ENCODE measurements at places on chromosomes 4 and X.

- DNase-seq: no peak
Measured at GRCh38 chr4:147195386-147195785, 249.7 kb upstream of the TTC29 start.

- no peak for DNase-seq
Measured at GRCh38 chrX:22818061-22818460, 181.7 kb upstream of the DDX53 start.

DNA sequence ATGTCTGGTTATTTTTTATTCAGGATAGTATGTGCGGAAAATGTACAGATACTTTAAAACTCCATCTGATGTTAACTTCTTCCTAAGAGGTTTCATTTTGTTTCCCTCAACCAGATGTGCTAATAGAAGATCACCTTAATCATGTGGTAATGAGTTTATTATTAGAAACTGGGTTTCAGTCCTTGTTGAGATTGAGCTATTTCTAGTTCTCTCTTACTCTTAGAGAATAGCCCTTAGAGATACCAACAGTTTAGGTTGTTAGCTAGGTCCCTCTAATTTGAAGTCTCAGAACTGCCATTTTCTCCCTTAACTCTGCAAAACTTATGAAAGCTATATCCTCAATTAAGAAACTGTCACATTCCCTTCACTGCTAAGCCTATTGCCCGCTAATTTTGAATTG lies 13.0 kb downstream of the FAM47A start:
- DNase-seq: no peak

- DNase-seq: no peak
Measured at GRCh38 chrX:7689791-7690412, 153.1 kb upstream of the VCX start.

- peak; percentile 50 for DNase-seq
Measured at GRCh38 chrX:144896323-144896722, 351.0 kb upstream of the SPANXN1 start.

DNA sequence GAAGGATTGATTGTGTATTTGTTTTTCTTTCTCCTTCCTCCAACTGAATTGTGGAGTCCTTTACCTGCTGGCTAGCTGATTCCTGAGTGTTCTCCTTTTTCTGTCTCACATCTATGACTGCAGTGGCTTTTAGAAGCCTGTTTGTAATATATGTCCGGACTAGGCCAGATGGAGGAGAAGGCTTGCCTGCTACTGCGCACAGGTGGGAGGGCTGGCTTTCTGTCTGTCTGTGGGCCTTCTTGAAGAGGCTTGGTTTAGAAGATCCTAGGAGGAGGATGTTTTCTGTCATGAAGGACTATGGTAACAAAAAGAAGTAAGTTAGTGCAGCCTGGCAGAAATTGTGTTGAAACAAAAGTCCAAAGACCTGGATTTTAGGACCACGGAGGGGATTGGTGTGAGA lies 8.5 kb downstream of the PPP1R3F start:
- DNase-seq: no peak

- no peak for DNase-seq
Measured at GRCh38 chr4:32499171-32499570, 1779.0 kb downstream of the PCDH7 start.

DNA sequence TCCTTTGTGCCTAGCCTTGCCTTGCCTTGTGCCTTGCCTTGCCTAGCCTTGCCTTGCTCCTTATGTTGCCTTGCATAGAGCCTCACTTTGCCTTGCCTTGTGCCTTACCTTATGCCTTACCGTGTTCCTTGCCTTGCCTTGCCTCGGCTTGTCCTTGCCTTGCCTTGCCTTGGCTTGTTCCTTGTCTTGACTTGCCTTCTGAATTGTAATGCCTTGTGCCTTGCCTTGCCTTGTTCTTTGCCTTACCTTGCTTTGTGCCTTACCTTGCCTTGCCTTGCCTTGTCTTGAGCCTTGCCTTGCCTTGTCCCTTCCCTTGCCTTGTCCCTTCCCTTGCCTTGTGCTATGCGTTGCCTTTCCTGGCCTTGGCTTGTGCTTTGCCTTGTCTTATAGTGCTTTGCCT lies 90.2 kb downstream of the TAB3 start:
- DNase-seq: no peak

- DNase-seq: peak; percentile 54
Measured at GRCh38 chr4:185730387-185730786, 81.6 kb downstream of the SORBS2 start.

DNA sequence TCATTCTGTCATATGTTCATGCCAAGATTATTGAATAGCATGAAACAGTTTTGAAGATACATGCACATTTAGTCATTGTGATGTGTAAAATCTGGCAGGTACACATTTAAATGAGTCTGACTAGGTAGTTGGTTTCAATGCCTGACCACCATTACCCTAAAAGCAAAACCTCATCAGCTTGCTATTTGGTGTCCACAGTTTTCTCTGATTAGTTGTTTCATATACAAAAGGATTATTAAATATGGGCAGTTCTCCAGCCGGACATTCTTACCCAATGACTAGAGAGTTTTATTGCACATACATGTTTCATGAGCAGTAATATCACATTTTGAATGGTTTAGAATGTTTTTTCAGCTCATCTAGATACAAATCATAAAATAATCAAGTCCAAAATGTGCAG lies 23.7 kb downstream of the DCHS2 start:
- no peak for DNase-seq

DNA sequence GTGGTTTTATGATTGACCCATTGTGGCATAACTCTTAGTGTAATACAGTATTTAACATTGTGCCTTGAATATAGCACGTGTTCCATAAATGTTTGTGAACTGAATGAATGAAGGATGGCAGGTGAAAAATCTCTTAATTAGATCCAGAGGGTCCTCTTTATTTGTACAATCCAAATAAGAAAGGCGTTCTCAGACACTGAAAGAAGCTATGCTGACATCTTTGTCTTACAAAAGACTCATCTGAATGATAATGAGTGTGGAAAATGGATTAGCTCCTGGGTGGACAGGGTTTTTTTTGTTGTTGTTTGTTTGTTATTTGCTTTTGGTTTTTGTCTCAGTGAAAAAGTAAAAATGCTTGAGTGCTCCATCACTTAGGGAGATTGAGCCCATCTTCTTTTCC lies 62.7 kb downstream of the NEUROG2 start:
- DNase-seq: no peak

GRCh38 chr4:13793020-13793710 lies 165.6 kb upstream of the BOD1L1 start:
- peak; percentile 19 for DNase-seq

GRCh38 chr4:110128472-110128919 lies 69.9 kb downstream of the ELOVL6 start:
- no peak for DNase-seq

DNA sequence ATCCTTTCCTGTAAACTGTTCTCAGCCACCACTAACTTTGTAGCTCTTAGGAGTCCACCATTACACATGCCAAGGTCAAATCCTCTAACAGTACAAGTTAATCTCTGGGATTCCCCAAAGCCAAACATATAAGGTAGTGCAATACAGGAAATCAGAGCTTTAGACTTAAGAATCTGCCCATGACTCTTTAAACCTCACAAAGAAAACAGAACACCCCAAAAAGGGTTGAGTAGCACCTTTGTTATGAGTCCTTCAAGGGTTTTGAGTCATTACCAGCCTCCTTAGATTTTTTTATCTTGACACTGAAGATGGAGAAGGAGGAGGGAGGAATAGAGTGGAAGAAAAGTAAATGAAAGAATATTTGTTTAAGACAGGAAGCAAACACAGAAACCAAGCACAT lies 243.9 kb upstream of the SPANXN1 start:
- DNase-seq: no peak

DNA sequence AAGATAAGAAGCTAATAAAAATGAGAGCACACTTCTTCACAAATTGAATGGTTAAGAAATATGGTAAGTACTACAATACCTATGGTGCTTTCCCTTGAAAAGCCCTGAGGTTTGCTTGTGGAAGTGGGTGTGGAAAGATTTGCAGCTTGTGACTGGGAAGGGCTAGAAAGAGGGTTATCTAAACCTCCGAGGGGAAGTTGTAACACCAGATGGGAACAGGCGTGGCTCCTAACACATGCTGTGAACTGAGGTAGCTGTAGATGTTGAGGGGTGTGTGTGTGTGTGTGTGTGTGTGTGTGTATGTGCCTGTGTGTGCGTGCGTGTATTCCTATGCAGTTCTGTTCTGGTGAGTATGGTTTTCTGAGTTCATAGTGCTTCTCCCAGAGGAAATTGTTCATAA lies 21.5 kb downstream of the FRMPD4 start:
- no peak for DNase-seq

- no peak for DNase-seq
Measured at GRCh38 chr4:113078066-113078465, 28.6 kb downstream of the ANK2 start.

GRCh38 chrX:30010471-30010870 lies 204.9 kb upstream of the MAGEB2 start:
- DNase-seq: no peak

GRCh38 chr4:73704314-73705055 lies 35.9 kb upstream of the CXCL8 start:
- peak; percentile 70 for DNase-seq

- DNase-seq: no peak
Measured at GRCh38 chr4:48139691-48140090, 5.6 kb upstream of the TXK start.

- DNase-seq: no peak
Measured at GRCh38 chr4:153075836-153076518, 128.3 kb upstream of the TRIM2 start.

DNA sequence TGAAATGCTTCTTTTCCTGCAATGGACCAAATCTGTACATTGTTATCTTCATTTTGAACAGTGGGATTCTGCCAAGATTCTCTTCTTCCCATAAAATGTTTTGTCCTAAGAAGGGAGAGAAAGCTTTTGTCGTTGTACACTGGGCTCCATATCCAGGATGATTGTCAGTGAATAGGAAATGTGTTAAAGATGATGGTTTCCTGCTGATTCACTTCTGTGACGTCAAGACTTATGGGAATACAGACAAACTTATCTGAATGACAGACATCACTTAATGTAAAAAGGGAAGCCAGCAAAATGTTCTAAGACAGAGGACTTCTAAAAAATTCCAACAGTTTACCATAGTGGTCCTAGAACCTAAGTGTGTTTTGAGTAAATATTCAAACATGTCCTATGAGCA lies 53.7 kb upstream of the HPF1 start:
- DNase-seq: no peak

DNA sequence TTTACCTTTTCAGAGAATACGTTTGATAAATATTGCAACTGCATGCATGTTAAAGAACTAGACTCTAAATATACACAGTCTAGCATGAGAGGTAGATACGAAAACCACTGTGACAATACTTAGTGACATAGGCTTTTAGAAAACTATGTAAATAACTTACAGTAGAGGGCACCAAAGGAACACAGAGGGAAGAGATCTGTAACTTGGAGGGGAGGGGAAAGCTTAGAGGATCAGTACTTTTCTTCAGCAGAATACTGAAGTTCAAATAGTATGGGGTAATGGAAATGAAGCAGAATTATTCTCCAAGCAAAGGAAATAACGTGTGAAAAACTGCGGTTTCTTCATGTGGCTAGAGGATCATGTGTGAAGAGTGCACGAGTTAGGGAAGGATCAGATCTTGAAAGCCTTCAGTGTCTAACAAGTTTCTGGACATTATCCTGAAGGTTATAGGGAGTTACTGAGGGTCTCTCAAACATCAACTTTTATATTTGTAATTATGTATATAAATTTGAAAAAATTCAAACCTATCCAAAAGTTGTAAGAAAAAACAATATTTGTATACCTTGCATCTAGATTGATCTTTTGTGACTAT lies 264.3 kb downstream of the NPFFR2 start:
- peak; percentile 93 for DNase-seq

DNA sequence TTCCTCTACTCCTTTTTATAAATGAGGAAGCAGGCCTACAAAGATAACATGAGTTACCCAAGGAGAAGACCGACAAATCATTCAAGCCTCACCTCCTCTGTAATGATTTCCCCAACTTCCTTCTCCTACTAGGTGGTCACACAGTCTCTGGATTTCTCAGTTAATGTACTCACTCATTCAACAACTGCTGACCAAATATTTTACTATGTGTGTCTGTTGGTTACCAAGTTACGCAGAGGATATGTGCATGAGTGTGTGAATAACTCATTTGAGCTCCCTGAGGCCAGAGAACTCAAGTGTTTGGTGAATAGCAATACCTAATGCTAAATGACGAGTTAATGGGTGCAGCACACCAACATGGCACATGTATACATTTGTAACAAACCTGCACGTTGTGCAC lies 10.4 kb downstream of the CASK start:
- no peak for DNase-seq

DNA sequence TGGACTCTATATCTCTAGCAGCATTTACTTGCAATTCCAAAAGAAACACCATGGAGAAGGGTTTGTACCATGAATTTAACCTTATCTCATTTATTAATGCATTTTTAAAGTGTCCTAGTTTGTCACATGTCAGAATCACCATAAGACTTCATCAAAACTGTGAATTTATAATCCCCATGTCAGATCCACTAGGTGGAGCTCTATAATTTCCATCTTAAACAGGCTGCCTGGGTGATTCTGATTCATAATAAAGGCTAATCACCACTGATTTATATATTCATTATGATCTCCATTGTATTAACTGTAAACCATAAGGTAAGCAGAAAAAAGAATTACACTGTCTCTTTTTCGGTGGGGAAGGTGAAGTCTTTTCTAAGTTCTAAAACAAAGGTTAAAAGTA lies 4.0 kb downstream of the TCEAL2 start:
- DNase-seq: peak; percentile 28

GRCh38 chr4:4639370-4639769 lies 97.5 kb upstream of the STX18 start:
- DNase-seq: no peak

- DNase-seq: no peak
Measured at GRCh38 chr4:127307996-127308395, 324.8 kb upstream of the INTU start.

GRCh38 chrX:9781941-9782340 lies 4.3 kb upstream of the SHROOM2 start:
- DNase-seq: no peak

DNA sequence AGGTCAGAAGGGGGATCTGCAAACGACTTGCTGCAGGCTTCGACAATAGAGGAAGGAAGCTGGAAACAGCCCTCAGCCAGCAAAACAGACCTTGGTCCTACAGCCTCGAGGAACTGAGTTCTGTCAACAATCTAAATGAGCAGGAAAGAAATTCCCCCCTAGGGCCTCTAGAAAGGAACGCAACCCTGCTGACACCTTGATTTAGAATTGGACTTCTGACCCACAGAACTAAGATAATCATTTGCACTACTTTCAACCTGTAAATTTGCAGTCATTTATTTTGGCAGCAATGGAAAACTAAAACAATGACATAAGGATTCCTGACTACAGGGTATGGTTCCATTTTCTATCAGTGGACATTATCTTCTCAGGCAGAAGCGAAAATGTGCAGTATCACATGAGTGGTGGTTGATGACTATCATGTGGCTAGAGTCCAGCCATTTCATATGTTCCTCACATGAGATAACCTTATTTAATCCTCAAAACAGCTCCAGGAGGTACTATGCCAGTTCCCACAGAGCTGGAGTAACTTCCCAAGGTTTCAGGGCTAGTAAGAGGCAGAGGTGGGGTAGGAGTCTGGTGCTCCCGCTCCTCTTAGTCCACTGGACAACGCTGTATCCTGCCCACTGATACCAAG lies 61.6 kb downstream of the SAT1 start:
- DNase-seq: peak; percentile 51
